ENCODE measurements at places on chromosomes 16 and 17. TPM values are rescaled to one million over a fixed set of nuclear protein-coding genes. Genes with fewer than 3 reads are reported as not detected.

The C17orf107 gene
- 1.3 TPM for total RNA-seq

The FAM20A gene
- not detected for total RNA-seq

The ZNF747 gene
- total RNA-seq = 5.2 TPM

The ZNF629 gene
- 4.4 TPM for total RNA-seq

The TBC1D16 gene
- 32.5 TPM for total RNA-seq

The EPN3 gene
- total RNA-seq = 0.15 TPM

The RHBDL3 gene
- not detected for total RNA-seq

All from epithelial cell of umbilical artery (primary cell).